ENCODE measurements at places on chromosomes 7 and 10.
A peak's percentile ranks its signal among the peaks of the same experiment; 100 is the strongest.

DNA sequence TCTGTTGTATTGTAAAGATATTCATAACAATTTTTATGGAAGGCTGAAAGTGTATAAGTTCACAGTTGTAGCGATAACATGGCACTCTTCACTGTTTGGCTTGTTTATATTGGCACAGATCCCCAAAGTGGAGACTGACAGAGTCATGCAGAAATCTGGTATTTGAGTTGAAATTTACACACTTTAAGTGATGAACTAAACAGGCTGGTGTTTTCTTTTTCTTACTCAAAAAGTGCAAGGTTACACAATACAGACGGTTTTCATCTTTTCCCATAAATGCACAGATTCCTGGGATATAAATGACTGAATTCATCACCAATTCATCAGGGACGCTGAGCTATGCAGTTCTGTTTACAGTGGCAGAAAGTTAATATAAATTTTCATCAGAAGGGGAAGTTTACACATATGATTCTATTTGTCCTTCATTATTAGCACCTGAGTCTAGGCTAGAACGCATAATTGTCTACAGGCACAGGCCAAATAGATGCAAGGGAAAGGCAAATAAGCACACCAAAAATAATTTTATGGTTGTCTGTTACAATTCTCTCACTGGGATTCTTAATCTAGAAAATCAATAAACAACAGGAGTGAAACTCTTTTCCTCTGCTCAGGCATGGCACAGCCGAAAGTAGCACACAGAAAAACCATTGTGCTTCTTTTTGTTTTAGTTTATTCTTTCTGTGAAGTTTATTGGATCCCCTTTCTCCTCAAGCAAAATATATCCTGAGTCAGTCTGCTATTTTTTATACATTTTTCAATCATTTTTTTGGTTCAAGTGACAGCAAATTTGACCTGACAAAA lies 88.0 kb downstream of the FOXP2 start:
- DNase-seq = no peak

DNA sequence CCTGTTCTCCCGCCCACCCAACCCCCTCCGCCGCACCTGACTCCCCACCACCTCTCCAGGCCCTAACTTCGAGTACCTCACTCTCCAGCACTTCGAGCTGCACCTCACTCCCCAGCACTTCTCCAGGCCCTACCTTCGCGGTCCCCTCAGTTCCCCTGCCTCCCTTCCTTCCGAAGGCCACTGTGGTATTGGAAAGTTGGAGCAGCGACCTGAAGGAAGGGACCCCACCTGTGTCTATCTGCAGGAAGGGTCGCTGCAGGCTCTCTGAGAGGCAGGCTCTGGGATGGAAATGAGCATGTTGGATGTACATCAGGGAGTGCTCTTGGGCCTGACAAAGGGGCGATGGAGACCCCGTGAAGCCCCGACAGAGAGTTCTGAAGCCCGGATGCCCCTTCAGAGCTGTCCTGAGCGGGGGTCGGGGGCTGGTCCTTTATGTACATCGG lies 122.2 kb downstream of the PRKAG2 start:
- DNase-seq = no peak

GRCh38 chr10:102119417-102120141 lies 589 bp downstream of the LDB1 start:
- peak; percentile 79 for DNase-seq

DNA sequence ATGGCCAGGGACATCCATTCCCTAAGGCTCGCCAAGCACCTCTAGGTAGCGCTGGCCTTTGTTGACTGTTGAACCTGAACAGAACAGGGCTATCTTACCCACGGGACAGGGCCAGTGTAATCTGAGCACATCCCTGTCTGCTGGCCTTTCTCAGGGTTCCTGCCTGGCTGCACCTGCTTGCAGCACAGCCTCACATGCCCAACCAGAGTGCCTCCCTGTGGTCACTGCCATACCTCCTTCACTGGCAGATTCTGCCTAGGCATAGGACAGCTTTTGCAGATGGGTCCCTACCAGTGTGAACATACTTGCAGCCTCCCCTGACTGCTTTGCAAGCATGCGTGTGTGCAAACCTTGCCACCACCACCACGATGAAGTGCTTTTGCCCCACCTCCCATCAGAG lies 15.8 kb upstream of the LIPN start:
- DNase-seq = no peak

- DNase-seq = no peak
Measured at GRCh38 chr7:21099432-21099831, 312.7 kb upstream of the SP8 start.

GRCh38 chr7:138796038-138796615 lies 1.7 kb upstream of the TMEM213 start:
- DNase-seq = no peak

DNA sequence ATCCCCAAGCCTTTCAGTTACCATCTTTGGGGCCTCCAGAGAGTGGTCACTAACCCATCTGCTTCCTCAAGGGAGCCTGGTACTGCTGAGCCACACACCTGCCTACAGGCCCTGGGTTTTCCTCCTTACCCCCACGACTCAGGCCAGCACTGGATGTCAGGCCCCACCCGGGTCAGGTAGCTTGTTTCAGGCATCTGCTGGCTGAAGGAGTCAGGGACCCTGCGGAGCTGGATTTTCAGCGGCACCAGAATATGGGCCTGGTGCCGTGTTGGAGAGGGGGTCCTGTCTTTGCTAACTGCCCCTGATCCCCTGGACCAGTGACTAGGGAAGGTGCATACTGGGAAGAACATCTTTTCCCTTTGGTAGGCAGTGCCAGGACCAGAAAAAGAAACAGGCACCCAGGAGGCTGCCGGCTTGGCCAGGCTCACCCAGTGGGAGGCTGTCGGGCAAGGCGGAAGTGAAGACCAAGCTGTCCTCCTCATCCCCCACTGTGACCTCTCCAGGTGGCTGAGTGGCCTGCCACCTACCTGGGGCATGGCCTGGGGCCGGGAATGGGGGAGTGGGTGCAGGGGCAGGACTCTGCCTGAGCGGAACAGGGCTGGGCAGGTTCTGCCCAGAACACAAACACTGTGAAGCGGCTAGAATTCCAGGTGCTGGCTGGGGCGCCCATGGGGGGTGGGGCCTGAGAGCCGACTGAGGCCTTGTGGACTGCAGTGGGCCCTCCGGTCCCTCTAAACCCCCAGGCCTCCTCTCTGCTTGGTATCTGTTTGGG lies 12.4 kb upstream of the SAMD8 start:
- no peak for DNase-seq

- DNase-seq = peak; percentile 17
Measured at GRCh38 chr7:53350241-53350640, 314.8 kb downstream of the POM121L12 start.

- no peak for DNase-seq
Measured at GRCh38 chr7:101650579-101651081, 21.5 kb upstream of the MYL10 start.

DNA sequence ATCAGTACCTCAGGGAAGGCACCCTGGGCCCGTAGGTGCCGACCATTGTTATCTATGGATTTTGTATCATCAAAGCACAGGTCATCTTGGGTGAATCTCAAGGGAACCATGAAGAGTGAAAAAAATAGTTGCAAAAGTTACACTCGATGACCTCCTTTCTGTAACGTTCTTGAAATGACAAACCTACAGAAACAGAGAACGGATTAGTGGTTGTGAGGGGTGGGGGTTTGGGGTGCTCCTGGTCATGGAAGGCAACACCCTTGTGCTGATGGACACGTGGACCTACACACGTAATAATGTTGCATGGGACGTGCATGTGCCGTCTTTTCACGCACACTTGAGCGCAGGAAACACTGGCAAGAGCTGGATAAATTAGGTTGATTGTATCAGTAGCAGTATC lies 655.9 kb downstream of the SDK1 start:
- DNase-seq = no peak

DNA sequence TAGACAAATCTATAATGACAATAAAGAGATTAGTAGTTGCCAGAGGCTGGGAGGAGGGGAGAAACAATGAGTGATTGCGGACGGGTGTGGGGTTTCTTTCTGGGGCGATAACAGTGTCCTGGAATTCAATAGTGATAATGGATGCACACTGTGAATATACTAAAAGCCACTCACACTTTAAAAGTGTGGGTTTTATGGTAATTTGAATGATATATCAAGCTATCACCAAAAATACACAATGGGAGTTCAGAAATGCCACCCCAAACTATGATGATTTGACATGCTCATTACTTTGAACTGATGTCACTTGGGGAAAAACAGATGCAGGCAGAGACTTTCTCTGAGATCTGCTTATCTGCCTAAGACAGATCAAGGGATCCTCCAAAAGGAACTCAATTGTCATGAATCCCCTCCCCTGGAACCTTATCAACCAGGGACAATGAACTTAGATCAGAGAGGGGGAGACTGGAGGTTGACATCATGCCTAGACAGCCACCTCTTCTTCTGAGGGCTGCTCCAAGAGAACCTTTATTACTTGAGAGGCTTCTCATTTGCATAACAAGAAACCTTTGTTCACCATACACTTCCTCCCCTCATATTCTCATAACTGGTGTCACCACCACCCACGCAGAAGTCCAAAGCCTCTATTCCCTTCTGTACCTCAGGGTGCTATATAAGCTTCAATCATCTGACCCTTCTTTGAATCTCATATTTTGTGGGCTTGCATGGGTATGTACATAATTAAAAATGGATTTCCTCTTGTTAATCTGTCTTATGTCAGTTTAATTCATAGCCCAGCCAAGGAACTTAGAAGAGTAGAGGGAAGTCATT lies 14.8 kb upstream of the ZC3HAV1 start:
- no peak for DNase-seq

- DNase-seq = no peak
Measured at GRCh38 chr10:114698271-114699061, 40.4 kb upstream of the ABLIM1 start.

- no peak for DNase-seq
Measured at GRCh38 chr10:131003455-131003854, 308.1 kb downstream of the TCERG1L start.

GRCh38 chr10:119602241-119603095 lies 5.7 kb upstream of the TIAL1 start:
- DNase-seq = peak; percentile 55

DNA sequence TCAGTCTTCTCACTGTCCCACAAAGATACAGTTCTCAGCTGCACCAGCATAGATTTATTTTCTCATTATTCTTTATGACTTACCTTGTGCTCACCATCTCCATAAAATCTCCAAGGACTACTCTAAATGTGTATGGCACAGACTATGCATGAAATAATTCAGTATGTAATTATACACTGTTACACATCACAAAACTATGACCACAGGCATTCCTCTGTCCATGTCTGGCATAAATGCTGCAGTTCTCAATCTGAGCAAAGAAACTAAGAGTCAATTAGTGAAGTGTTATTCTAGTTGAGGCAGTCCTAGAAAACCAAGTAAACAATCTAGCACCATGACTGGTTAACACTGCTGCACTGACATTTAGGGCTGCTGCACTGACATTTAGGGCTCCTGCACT lies 2.7 kb downstream of the CYCS start:
- DNase-seq = no peak

GRCh38 chr7:104217620-104218019 lies 9.8 kb upstream of the ORC5 start:
- no peak for DNase-seq

DNA sequence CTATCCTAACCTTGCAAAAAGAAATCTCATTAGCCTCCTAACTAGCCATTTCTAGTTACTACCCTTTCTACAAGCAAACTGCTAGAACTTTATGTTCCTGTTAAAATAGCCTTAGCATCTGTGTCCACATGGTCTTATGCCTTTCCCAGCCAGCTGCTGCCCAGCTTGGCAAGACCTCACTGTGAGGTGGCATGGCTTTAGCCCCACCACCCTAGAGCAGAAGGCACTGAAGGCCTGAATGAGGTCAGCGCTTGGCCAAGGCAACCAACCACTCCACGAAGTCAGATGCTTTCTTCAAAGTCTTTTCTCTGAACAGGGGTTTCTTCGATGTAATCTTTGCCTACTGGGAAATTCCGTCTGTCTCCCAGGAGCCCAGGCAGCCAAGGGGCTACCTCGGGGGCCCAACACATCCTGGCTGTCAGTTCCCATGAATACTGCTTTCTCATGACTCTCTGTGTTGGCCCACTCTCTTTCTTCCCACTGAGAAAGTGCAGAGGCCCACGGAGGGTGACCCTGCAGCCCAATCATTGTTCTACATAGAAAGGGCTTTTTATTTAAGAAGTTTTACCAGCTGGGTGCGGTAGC lies 41.6 kb downstream of the POLR3A start:
- no peak for DNase-seq

GRCh38 chr7:77328669-77329068 lies 87.5 kb downstream of the GSAP start:
- no peak for DNase-seq

GRCh38 chr7:139680676-139681462 lies 96.9 kb downstream of the HIPK2 start:
- DNase-seq = peak; percentile 96

GRCh38 chr10:110355922-110356627 lies 51.4 kb upstream of the SMNDC1 start:
- peak; percentile 66 for DNase-seq

- no peak for DNase-seq
Measured at GRCh38 chr7:42151309-42151708, 85.7 kb downstream of the GLI3 start.

DNA sequence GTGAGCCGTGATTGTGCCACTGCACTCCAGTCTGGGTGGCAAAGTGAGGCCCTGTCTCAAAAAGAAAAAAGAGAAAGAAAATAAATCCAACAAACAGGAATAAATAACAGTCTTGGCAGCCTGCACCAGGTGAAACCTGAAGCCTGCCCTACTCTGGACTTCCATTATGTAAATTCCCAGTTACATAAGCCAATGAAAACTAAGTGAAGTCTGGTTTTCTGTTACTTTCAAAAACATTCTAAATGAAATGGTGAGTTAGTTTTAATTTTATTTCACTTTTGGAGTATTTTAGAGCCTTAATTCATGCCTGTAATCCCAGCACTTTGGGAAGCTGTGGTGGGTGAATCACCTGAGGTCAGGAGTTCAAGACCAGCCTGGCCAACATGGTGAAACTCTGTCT lies 22.5 kb upstream of the HIBADH start:
- no peak for DNase-seq

DNA sequence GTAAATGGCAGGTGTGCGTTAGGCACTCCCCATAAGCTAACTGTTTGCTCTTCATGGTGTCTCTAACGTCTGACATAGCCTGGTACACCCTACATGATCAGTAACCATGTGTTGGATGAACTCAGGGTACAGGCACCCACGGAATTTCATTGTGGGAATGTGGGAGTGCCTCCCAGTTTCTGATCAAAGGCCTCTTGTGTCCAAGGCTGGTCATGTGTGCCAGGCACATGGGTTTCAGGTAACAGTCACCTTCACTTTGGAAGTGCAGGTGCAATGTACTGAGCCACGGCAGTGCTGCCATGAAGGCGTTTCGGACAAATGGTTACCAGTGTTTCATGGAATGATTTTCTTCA lies 298.3 kb downstream of the DNAJB6 start:
- DNase-seq = no peak

GRCh38 chr10:61733358-61733940 lies 70.7 kb downstream of the CABCOCO1 start:
- peak; percentile 44 for DNase-seq

Measured in activated CD4-positive, alpha-beta T cell treated with anti-CD3 and anti-CD28 coated beads, Interleukin-2, Interleukin-6, amounts not matched to agents 100 ng/mL and 50 ng/mL, durations not matched to agents 16 hours and 8 hours (primary cell).